ENCODE measurements at places on chromosomes 1 and 21.

- DNase-seq = no peak
Observed at GRCh38 chr1:77888081-77888780, at the start of gene NEXN. Gene NEXN (plus strand): TSS chr1:77888624. CDS start chr1:77916107, 27,483 bp downstream.

GRCh38 chr1:215276582-215276981 lies 194.0 kb downstream of the KCNK2 start:
- no peak for DNase-seq

DNA sequence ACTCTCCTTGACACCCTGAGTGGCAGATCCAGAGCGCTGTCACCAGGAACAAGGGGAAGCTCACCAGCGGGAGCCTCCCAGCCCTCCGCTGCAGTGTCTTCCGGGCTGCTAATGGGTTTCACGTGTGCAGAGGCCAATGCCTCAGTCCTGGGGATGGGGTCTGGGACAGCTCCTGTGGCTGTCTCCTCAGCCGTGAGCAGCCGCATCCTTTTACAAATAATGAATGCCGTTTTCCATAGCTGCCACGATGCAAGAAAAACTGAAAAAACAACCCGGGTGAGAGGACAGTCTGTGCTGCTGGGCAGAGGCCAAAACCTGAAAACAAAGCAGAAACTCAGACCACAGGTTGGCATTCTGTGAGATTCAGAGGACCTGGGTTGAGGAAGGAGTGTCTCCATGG lies 212.2 kb upstream of the RAB4A start:
- no peak for DNase-seq

- DNase-seq = no peak
Observed at GRCh38 chr1:62304515-62304914, 14.7 kb downstream of the KANK4 start.

- DNase-seq = no peak
Observed at GRCh38 chr1:38403667-38404066, 357.1 kb upstream of the POU3F1 start.

DNA sequence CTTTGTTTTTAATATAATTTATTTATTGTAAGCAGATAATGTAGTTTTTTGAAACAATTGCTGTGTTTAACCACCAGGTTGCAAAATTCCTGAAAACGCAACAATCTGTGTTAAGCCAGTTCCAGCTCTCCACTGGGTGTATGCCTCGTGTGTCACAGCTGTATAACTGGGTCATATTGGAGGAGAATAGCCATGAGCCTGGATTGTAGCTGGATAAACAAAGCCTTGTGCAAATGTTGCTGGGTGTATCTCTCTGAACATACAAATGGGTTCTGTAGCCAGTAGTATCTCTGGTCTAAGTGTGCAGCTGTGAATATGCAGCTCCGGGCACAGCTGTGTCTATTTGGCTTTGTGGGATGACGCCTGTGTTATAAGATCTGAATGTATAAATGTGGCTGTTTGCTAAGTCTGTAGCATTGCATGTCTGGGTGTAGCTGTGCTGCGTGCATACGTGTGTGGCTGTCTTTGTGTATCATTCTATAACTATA lies 2.8 kb downstream of the TCEA3 start:
- no peak for DNase-seq

- DNase-seq = no peak
Observed at GRCh38 chr1:76640092-76640491, 227.2 kb upstream of the ST6GALNAC5 start.

GRCh38 chr1:17118706-17119075 lies 560 bp downstream of the PADI2 start:
- DNase-seq = no peak

- DNase-seq = no peak
Observed at GRCh38 chr1:47216278-47217059, 15.6 kb downstream of the TAL1 start.

- peak; percentile 39 for DNase-seq
Observed at GRCh38 chr21:36985751-36986594, 19.5 kb upstream of the HLCS start.

- no peak for DNase-seq
Observed at GRCh38 chr1:156417401-156418020, 48.5 kb downstream of the RHBG start.

DNA sequence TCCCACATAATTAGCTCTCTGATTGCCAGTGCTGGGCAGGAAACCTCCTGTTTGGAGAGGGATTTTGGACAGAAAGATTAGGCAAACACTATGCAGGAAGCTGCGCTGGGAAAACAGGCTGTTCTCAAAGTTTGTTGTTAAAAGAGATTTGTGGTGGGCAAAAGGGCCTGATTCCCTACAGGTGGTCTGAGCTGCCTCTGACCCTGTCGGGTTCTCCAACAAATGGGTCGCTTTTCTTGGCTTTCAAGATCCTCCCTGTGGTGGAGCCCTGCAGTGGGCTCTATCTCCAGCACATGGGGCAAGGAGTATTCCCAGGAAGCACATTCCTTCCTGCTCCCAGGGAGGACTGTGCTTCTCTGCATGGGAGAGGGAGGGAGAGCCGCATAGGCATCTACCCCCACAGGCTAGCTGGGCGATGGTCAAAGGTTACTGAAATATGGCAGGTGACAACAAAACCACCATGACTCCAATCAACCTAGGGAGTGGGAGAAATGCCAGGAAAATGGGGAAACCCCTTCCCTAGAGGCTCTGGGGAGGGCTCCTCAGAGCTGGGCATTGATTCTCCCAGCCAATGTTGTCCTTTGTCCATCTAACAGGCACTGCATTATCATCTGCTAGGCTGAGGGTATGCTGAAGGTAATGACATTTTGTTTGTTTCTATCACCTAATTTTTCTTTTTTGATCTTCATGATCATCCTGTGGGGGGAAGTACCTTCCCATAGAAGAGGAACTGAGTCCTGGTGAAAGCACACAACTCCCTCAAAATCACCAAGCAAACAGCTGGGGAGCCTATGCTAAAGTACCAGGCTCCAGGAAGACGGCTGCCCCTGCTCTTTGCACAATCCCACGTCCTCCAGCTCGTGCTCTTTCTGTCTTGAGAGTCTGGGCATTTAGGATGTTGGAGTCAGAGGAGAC lies 85.3 kb downstream of the PLXNA2 start:
- DNase-seq = no peak

DNA sequence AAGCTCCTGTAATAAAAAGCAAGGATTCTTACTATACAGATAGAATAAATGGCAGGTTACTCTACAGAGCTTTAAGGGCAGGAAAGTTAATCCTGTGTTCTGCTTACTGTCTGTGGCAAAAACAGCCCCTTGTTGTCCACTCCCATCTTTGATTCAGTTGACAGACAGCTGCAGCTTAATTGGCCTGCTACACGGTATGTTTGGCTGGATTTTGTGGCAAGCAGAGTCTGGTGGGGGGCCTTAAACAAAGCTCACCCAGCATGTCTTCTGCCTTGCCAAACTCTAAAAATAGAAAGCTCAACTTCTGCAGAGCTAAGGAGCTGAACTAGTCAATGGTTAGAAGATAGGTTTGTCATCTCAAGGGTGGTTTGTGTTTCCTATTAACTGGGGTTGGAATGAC lies 407.2 kb downstream of the HLX start:
- no peak for DNase-seq

- DNase-seq = no peak
Observed at GRCh38 chr1:46983166-46983829, 40.2 kb upstream of the CYP4X1 start.

DNA sequence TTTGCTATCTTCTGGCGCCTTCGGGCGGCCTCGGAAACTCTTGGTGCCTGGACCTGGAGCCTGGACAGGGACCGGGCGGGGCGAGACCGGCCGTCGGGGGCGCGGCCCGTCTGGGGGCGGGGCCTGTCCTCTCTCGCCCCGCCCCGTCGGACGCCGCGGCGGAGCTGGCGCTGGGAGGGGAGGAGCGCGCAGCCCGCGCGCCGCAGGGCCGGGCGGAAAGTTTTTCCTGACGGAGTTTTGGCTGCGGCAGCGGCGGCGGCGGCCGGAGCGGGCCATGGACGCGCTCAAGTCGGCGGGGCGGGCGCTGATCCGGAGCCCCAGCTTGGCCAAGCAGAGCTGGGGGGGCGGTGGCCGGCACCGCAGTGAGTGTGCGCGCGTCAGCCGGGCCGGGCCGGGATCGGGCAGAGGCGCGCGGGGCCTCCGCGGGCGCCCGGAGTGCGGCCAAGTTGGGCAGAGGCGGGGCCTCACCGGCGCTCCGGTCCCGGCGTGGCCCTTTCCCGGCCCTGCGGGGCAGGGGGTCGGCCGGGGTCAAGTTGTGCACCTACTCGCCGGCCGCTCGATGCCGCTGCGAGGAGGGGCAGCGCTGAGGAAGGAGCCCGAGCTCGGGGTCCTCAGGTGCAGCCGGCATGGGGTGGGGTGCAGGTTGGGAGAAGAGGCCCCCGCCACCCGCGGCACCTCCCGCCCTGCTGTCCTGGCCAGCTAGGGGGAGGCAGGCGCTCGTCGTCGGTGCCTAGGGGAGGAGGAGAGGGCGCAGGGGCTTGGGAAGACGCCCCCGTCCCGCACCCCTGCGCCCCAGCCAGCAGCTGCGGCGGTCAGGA lies at the start of gene LDLRAP1:
Gene LDLRAP1 (plus strand): TSS at position 182 of the 818 bp plus-strand sequence. CDS start 93 bp downstream, at position 275.
- peak; percentile 29 for DNase-seq

- no peak for DNase-seq
Observed at GRCh38 chr1:89918127-89918793, 76.7 kb upstream of the ZNF326 start.

- no peak for DNase-seq
Observed at GRCh38 chr21:25513810-25514209, 93.5 kb downstream of the MRPL39 start.

- DNase-seq = no peak
Observed at GRCh38 chr1:65065524-65066418, 82.2 kb upstream of the AK4 start.
